ENCODE measurements at places on chromosomes 5 and 9. TPM values are rescaled to one million over a fixed set of nuclear protein-coding genes. Genes with fewer than 3 reads are reported as not detected.

The ANKRD55 gene
- not detected for total RNA-seq

The HEMGN gene
- 1.8 TPM for total RNA-seq

DNA sequence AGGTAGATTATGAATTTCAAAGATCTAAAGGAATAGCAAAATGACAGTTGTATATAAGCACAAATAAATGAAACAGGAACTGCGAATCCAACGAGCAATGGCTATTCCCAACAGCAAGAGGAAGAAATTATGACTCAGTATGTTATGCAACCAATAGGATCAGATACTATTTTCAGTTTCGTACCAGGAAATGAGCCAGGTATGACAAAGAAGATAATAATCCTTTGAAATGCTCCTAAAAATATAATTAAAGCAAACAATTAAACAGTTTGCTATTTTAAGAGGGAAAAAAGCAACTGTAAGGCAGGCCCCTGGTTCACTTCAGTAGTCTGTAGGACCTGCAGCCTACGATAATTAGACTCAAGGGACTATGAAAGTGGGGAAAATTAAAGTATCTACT, 58.9 kb downstream of the AUH start:
- H3K27me3 ChIP-seq: no peaks in the 10 kb centered on the region
- H3K27ac ChIP-seq: peak overlapping the region; percentile 85
- H3K4me3 ChIP-seq: no peak overlapping the region
- peaks cover 59% of the 10 kb centered on the region for H3K4me1 ChIP-seq
- H3K36me3 ChIP-seq: no peaks in the 10 kb centered on the region

The HSD17B4 gene
- total RNA-seq: 274 TPM

The ECPAS gene
- 81.1 TPM for total RNA-seq

The TXNDC8 gene
- not detected for total RNA-seq

The TNC gene
- total RNA-seq: 110 TPM

- no peak for DNase-seq
- H3K36me3 ChIP-seq: peaks cover 35% of the 10 kb centered on the region
- H3K27ac ChIP-seq: no peak overlapping the region
These were observed 38.1 kb downstream of the RNF145 start for GRCh38 chr5:159171274-159171673.

GRCh38 chr5:6436715-6437331, 11.8 kb upstream of the UBE2QL1 start:
- H3K27me3 ChIP-seq: no peaks in the 10 kb centered on the region
- no peak overlapping the region for H3K4me3 ChIP-seq
- no peak for DNase-seq
- H3K36me3 ChIP-seq: no peaks in the 10 kb centered on the region
- no peaks in the 10 kb centered on the region for H3K4me1 ChIP-seq

- DNase-seq: peak; percentile 46
- no peak overlapping the region for H3K4me3 ChIP-seq
These were observed 101.7 kb upstream of the PITX1 start for GRCh38 chr5:135135530-135136226.

The SSBP2 gene
- total RNA-seq: 80.0 TPM

GRCh38 chr5:68305223-68305870, 89.8 kb downstream of the PIK3R1 start:
- H3K27me3 ChIP-seq: no peaks in the 10 kb centered on the region
- no peak overlapping the region for H3K4me3 ChIP-seq
- no peak overlapping the region for H3K27ac ChIP-seq
- peaks cover 14% of the 10 kb centered on the region for H3K36me3 ChIP-seq

- H3K27ac ChIP-seq: no peak overlapping the region
- H3K4me1 ChIP-seq: no peaks in the 10 kb centered on the region
- H3K27me3 ChIP-seq: no peaks in the 10 kb centered on the region
These were observed 30.0 kb downstream of the CARD6 start for GRCh38 chr5:40871177-40871576.

The SAXO1 gene
- total RNA-seq: not detected

- no peaks in the 10 kb centered on the region for H3K36me3 ChIP-seq
- no peak overlapping the region for H3K4me3 ChIP-seq
- no peaks in the 10 kb centered on the region for H3K4me1 ChIP-seq
- DNase-seq: no peak
- no peaks in the 10 kb centered on the region for H3K27me3 ChIP-seq
These were observed 106.9 kb upstream of the COL5A1 start for GRCh38 chr9:134534661-134535080.

DNA sequence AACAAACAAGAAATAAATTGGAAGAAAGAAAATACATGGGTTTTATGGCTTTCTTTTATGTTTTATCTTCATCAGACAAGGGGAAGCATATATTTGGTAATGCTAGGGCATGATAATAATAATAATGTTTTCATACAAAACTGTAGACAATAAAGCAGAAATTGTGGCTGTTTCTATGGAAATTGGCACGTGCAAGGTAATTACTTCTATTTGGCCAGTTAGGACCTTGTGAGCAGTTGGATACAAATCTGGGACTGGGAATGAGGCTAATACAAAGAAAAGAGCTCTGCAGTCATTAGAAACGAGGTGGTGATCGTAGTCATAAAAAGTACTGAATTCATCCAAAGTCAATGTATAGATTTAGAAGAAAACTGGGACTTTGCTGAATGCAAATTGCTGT, 233.6 kb downstream of the EFNA5 start:
- H3K4me1 ChIP-seq: no peaks in the 10 kb centered on the region
- H3K36me3 ChIP-seq: no peaks in the 10 kb centered on the region
- DNase-seq: no peak
- no peak overlapping the region for H3K27ac ChIP-seq

DNA sequence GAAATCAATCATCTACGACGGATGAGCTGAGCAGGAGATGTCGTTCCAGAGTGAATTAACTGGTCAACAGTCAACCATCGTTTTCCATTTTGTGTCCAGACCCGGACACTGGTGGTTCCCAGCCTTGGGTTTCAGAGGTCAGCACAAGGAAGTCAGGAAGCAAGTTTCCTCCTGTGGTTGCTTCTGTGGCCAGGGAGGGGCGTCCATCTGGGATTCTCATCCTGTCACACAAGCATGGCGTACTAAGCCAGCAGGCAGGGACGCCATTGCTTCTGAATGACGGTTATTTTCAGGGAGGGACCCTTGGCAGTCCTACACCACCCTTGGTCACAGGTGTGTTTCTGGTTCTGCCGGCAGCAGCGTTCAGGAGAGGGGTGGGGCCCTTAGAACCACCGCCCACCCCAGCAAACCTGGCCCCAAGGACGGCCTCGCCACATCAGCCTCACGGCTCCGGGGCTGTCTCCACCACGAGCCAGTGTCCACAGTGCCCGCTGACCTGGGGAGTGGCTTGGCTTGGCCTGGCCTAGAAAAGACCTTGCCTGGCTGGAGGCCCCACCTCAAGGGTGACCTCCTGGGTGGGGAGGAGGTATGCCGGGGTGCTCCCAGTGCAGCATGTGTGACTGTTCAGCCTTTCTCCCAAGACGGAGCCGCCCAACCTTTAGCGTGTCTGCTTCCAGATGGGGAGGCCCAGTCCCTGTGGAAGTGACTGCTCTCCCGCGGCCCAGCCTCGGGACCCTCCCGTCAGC, 25.2 kb downstream of the NDUFS6 start:
- H3K27ac ChIP-seq: no peak overlapping the region

The C9orf153 gene
- not detected for total RNA-seq

DNA sequence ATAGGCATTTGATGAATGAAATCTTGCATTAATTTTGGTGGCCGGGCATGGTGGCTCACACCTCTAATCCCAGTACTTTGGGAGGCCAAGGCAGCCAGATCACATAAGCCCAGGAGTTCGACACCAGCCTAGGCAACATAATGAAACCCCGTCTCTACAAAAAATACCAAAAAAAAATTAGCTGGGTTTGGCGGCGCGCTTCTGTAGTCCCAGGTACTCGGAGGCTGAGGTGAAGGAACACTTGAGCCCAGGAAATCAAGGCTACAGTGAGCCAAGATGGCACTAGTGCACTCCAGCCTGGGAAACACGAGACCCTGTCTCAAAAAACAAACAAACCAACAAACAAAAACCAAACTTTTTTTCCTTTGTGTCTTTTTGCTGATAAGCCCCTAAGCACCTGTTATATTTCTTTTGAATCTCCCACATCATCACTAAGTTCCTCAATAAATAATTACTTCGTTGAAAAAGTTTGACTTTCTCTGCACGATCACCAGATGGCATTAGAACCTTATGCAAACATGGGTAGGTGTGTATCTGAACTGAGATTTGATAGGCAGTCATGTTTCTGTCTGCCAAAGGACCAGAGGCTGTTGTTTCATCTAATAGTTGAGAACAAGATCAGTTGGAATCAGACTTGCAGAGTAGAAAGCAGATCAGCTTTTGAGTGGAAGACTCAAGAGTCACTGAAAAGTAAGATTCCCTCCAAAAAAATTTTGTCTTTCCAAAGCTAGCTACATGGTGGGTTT, 5.5 kb upstream of the MATR3 start:
- peaks cover 12% of the 10 kb centered on the region for H3K4me1 ChIP-seq
- H3K36me3 ChIP-seq: peaks cover 30% of the 10 kb centered on the region
- no peak overlapping the region for H3K27ac ChIP-seq
- H3K4me3 ChIP-seq: no peak overlapping the region
- no peak for DNase-seq

The PRKAA1 gene
- 85.8 TPM for total RNA-seq

DNA sequence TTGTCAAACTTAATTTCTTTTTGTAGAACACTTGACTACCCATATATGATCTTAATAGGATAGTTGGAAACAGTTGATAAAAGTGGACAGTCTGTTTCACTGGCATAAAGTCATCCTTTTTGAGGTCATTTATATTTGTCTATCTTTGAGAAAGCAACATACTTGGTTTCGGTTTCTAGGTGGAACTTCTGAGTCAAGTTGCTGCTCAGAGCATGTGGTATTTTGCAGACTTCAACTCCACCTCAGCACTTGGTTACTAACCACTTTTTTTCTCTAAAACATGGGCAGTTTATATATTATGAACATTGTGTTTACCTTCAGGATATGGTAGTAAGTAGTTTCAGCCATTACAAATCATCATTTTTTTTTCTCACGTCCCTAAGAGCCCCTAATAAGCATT, 1749.0 kb upstream of the C9orf72 start:
- DNase-seq: peak; percentile 6
- no peaks in the 10 kb centered on the region for H3K4me1 ChIP-seq
- no peak overlapping the region for H3K4me3 ChIP-seq
- H3K27ac ChIP-seq: no peak overlapping the region

- H3K4me1 ChIP-seq: no peaks in the 10 kb centered on the region
- no peak overlapping the region for H3K4me3 ChIP-seq
- no peak overlapping the region for H3K27ac ChIP-seq
These were observed 170.5 kb downstream of the EPB41L4A start for GRCh38 chr5:112248623-112249022.

DNA sequence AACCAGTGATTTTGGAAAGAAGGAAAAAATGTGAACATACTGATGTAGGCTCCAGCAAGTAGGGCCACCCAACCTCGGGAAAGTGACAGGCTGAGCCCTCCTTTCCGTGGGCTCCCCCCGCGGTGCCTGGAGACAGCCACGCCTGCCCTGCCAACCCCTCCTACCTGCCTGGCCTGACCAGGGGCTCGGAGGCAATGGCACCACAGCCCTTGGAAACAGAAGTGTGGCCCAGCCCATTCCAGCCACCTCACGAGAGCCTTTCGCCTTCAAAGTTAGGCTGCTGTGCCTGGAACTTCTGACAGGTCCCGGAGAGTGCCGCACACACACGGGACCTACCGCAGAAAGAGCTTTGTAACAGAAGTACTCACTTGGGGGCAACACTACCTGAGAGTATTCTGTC, 49.5 kb upstream of the LRRC14B start:
- no peaks in the 10 kb centered on the region for H3K36me3 ChIP-seq
- no peak overlapping the region for H3K4me3 ChIP-seq
- no peaks in the 10 kb centered on the region for H3K4me1 ChIP-seq
- no peaks in the 10 kb centered on the region for H3K27me3 ChIP-seq
- no peak for DNase-seq
- no peak overlapping the region for H3K27ac ChIP-seq

The PCDHGA3 gene
- 1.1 TPM for total RNA-seq

GRCh38 chr5:179185941-179186411, 125.8 kb downstream of the ZNF354C start:
- no peak overlapping the region for H3K4me3 ChIP-seq
- no peaks in the 10 kb centered on the region for H3K4me1 ChIP-seq
- peaks cover 5% of the 10 kb centered on the region for H3K27me3 ChIP-seq
- no peak for DNase-seq

GRCh38 chr5:11814373-11814772, 89.9 kb downstream of the CTNND2 start:
- H3K27ac ChIP-seq: no peak overlapping the region
- no peaks in the 10 kb centered on the region for H3K36me3 ChIP-seq
- no peaks in the 10 kb centered on the region for H3K4me1 ChIP-seq
- H3K27me3 ChIP-seq: no peaks in the 10 kb centered on the region
- no peak for DNase-seq

Data from stomach (tissue), 19 donors.